ENCODE measurements at places on chromosomes 2 and 18.

- no peak for DNase-seq
Observed at GRCh38 chr2:28880193-28880592, 10.1 kb upstream of the TRMT61B start.

DNA sequence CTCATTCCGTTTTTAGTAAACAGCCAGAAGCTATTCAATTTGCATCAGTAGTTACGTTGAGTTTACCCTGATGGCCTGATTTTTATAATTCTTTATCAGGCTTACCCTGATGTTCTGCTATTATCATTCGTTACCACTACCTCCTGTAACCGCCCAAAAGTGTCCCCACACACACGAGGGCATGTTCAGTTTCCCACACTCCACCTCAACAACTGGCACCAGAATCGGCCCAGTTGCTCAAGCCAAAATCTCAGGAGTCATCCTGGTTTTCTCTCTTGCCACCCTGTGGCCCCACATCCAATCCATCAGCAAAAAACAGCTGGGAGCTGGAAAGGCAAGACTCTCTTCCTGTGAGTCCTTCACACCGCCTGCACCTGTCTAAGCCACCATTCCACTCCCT is 102.9 kb upstream of the RAB6C start:
- no peak for DNase-seq

GRCh38 chr2:43171789-43172188 is 54.6 kb downstream of the ZFP36L2 start:
- DNase-seq = no peak

DNA sequence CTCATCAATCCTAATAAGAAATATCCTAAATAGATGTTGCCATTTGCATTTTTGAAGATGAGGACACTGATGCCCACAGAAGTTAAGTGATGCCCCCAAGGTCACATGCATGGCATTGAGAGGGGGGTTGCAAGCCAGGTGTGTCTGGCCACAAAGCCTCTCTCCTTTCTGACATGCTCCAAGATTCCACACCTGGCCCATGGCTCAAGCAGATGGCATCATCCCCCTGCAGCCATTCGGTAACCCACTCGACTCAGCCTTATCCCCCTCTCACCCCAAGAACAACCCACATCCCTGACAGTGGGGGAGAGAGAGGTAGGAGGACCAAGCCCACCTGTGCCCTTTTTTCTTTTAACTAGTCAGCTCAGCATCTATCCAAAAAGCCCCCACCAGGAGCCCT is 16.5 kb upstream of the TEX51 start:
- no peak for DNase-seq

DNA sequence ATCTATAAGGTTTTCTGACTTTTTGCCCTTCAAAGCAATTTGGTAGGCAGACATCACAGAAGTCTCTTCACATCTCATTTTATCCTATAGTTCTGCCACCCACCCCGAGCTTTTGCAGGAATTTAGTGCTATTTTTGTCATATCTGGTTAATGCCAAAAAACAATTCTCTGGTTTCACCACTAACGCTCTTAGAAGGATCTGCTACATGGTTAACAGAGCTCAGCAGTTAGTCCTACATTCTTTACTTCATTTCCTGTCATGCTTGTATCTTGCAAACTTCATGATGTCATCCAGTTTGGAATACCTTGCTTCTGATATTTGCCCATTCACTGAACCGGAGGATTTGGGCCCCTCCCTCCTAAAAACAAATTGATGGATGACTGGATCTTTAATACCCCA is 116.8 kb upstream of the SERPINE2 start:
- DNase-seq = no peak

- no peak for DNase-seq
Observed at GRCh38 chr2:206562375-206562774, 79.9 kb upstream of the FAM237A start.

DNA sequence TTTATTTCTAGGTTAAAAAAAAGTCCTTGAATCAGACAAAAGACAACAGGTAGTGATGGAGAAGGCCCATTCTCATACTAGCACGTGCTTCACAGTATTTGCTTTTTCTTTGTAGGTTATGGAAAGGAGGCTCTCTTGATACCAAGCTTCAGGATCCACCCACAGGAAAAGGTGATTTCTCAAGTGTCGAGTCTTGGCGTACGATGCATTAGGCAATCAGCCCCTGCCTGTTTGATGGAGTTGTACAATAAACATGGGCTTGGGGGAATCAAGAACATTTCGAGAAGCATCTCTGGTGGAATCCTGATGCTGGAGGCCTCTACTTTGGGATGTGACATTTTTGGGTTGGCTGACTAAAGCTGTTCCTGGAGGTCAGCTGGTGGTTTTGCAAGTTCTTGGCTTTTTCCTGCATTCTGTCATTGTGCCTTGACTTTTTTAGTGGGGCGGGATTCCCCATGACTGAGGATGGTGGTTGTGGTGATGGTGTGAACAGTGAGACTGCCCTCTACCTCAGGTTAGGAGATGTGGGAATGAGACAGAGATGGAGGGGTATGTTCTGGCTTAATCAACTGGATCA is 231.5 kb upstream of the SPRED2 start:
- DNase-seq = no peak

Data from DMS 273 treated with DMSO at 0.1 percent for 48 hours (cell line).